Stimulated activated CD4-positive, alpha-beta T cell treated with anti-CD3 and anti-CD28 coated beads, TNF-alpha, amount 100 ng/mL, for 4 hours (primary cell): ENCODE measurements at places on chromosomes 1 and 21.

DNA sequence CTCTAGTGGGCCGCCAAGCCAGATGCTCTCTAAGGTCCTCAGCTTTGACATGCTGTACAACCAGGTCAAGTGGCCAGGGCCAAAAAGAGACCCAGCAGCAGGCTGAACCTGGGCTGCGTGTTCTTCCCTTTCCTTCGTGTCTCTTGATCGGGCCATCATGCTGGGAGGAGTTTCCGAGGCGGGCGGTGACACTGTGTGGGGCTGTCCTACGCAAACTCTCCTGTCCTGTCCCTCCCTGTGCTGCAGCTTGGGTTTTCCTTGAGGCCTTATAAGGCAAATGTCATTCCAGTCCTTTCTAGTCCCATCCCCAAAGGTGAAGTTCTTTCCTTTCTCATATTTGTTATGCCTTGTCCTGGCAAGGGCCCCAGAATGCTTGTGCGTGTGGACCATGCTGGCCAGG lies 56.7 kb downstream of the ARHGEF10L start:
- no peak for DNase-seq

- no peak for DNase-seq
Measured at GRCh38 chr1:208084220-208084619, 160.0 kb downstream of the PLXNA2 start.

DNA sequence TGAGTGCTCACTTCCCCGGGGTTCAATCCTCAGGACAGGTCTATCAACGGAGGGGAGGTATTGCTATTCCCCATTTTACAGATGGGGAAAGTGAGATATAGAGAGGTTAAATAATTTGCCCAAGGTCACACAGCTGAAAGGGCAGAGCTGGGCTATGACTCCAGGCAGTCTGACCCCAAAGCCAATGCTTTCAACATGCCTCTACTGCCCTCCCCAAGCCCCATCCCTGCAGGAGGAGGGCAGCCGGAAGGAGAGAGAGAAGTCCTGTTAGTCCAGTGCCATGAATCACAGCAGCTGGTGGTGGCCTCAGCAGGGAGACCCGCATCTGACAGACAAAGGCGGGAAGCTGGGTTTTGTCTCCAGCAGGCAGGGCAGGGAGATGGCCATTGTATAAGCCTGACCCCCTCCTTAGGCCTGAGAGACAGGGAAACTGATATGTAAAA lies 20.0 kb upstream of the CLIC4 start:
- DNase-seq: no peak

- DNase-seq: no peak
Measured at GRCh38 chr1:203126151-203126865, 1.2 kb upstream of the ADORA1 start.

DNA sequence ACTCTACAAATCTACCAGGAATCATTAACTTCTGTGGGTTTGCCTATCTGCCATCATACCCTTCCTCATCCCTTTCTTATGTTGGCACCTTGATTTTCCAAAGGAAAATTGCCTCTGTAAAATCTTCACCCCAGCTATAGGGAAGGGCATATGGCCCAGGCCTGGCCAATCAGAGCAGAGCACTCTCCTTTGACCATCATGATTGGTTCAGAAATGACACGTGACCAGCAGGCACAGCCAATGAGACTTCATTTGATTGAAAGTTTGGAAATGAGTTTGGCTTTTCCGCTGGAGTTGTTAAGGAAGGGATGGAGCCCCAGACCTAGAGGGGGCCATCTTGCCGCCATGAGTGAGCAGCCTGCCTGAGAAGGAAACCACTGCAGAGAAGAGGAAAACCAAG lies 35.1 kb upstream of the IFFO2 start:
- no peak for DNase-seq

- DNase-seq: no peak
Measured at GRCh38 chr1:172640111-172640510, 18.8 kb upstream of the FASLG start.

DNA sequence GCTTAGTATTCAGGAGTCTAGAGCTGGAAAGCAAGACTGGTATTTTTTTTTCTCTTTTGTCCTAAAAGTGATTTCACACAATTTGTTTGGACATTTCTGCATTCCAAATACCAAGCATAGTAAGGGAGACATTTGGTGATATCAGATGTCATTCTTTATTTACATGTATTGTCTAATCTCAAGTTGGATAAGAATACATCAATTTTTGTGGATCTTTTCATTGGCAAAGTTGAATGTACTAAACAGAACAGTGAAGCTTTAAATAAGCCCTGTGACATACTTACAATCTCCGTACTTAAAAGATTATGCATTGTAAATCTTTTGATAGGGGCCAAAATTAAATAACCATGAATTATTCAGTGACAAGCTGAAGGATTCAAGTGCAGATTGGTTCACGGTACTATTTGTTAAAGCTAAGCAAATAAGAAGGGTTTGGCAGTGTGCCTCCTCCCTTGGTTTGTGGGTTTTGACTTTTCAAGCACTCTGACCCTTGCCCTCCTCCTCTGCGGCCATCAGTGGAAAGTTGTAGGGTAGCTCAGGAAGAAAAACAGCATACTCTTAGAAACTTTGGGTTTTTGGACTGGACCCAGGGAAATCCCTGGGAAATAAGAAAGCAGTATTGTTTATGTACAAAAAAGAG lies 663.7 kb downstream of the ADGRL2 start:
- no peak for DNase-seq

- no peak for DNase-seq
Measured at GRCh38 chr1:8520483-8520966, 202.6 kb downstream of the SLC45A1 start.

DNA sequence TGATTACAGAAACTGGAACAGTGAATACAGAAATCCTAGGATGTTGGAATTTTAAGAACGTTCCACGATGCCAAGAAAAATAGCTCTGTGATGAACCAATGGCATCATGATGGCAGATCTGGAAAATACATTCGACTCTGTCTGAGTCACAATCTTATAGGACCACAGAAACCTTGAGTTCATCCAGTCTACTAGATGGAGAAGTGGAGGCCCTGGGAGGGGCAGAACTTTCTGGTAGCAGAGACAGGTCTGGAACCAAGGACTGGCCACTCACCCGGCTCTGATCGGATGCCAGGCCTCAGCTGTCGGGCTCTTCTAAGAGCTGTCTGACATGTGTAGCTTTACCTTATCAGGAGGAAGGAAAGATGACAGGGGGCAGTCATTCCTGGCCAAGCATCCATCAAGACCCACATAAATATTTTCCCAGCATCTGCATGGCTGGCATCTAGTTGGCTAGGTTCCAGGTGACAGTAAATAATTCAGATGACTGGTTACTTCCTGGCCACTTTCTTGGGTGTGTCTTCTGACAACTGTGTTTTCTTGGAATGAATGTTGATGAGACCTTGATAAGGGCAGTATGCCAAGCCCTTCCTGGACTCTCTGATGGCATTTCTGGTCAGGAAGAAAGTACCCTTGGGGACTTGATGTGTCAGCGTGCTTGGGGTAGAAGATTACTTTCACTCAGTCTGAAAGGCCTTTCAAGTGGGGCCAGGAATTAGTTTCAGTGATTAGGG lies 72.6 kb upstream of the TRABD2B start:
- no peak for DNase-seq

- DNase-seq: no peak
Measured at GRCh38 chr21:45449658-45450422, 44.9 kb downstream of the COL18A1 start.

- no peak for DNase-seq
Measured at GRCh38 chr1:68140536-68140935, 90.1 kb upstream of the DIRAS3 start.

DNA sequence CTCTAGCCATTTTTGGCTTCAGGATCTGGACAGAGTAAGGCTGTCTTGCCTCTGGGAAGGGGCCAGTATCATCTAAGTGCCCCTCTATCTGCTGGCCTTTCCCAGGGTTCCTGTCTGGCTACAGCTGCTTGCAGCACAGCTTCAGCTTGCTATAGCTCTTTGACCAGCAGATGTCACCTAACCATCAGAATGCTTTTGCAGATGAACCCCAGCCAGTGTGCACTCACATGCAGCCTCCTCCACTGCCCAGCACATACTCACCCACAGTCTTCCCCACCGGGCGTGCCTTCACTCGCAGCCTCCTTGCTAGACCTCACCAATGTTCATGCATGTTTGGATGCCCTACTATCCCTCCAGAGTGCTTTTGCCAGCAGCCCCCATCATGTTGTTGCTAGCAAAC lies 769.0 kb downstream of the BRINP3 start:
- DNase-seq: no peak

DNA sequence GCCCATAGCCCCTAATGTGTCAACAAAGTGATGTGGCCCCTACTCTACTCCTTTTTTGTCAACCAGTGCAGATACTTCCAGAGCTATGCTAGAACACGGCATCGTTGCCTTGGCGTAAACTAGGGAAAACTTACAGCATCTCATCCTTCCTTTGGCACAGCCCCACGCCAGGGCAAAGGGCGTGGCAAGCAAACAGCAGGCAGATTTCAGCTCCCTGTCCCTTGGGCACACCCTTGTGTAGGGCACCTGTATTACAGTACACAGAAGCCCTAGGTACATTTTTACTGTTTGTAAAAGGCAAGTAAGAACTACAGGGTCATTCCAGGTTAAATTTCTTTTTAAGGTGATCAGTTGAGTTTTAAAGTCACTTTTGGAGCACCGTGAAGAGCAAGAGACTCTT lies 29.3 kb downstream of the PRDX6 start:
- no peak for DNase-seq

DNA sequence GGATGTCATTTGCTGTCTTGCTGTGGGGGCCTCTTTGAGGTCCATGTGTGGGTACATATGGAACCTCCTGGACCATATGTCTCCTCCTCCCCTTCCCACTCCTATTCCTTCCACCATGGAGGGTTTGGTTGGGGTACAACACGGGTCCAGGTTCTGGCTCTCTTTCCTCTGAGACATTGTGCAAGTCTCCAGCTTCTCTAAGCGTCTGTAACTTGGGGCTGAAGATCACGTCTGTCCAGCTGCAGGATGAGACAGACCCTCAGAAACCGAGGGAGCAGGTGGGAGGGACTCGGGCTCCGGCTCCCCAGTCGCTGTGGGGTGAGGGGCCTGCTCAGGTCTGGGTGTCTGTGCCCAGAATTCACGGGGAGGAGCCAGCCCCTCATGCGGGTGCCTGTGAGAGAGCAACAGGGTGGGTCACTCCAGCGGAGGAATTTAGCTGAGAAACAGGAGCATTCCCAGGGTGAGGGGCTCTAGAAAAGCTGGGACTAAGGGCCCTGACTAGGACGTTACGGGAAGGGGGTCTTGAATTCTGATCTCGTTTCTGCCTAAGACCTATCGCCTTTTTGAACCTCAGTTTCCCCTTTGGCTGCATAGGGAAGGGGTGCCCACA lies 42.0 kb upstream of the DMBX1 start:
- DNase-seq: no peak

GRCh38 chr1:25727088-25727487 lies 72.9 kb upstream of the SELENON start:
- no peak for DNase-seq

DNA sequence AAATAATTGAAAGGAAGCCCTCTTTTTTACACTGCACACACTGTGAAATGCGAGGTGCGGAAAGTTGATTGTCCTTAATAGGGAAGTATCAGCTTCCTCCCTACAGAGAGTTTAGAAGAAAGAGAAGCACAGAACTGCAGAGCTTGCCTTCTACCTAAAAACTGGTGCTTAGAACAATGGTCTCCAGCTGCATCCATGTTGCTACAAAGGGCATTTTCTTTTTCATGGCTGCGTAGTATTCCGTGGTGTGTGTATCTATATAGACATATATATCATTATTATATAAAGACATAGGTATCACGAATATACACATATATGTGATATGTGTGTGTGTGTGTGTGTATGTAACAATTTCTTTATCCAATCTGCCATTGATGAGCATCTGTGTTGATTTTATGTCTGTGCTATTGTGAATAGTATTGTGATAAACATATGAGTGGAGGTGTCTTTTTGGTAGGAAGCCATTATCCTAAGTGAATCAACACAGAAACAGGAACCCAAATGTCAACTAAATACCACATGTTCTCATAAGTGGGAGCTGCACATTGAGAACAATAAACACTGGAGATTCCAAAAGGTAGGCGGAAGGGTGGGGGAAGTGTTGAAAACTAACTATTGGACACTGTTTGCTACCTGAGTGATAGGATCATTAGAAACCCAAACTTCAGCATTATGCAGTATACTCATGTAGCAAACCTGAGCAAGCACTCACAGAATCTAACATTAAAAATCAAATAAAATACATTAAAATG lies 290.0 kb upstream of the RUNX1 start:
- DNase-seq: no peak

DNA sequence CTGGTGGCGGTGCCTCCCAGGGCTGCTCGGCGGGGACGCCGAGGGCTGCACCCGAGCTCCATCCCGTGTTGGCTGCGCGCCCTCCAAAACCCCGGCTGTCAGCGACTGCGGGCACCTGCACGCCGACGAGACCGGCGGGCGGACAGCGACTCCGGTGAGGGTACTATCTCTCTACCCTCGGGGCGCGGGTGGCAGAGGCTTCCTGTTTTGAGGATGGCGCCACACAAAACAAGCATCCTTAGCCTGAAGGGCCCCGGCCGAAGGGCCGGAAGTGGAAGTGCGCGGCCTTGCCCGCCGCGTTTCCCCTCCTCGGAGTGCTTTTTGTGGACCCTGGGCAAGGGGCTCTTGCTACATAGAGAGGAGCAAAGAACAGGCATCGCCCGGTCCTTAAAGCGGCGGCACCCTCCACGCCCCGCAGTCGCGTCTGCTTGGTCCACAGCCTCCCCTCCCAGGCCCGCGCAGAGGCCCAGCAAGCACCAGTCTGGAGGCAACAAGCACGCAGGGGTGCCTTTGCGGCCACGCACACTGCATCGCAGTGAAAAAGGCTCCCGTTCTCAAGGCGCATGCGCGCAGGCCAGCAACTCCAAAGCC lies 561 bp upstream of the COQ8A start:
- DNase-seq: peak; percentile 43

DNA sequence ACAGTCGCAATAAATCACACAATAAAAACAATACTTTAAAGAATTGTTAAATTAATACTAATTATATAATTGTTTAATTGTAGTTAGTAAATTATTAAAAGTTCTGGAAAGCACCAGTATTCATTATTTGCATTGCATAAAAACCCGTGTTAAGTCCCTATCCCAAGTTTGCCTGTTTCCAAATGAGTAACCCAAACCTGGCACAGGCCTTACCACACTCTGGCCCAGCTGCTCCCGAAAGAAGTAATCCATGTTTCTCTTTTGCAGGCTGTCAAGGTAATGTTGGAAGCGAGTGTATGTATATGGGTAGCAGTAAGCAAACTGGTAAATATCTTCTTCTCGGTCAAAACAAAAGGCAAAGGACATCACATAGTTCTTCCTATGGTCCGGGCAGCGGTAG lies 268.7 kb upstream of the BEND5 start:
- no peak for DNase-seq

DNA sequence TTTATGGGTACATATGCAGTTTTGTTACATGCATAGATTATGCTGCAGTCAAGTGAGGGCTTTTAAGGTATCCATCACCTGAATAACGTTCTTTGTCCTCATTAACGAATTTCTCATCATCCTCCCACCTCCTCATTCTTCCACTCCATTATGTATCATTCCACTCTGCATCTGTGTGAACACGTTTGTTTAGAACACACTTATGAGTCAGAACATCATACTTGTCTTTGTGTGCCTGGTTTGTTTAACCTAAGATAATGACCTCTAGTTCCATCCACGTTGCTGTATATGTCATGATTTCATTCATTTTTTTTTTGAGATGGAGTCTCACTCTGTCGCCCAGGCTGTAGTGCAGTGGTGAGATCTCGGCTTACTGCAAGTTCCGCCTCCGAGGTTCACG lies 6.7 kb upstream of the MPC2 start:
- DNase-seq: no peak
